Omental fat pad (tissue), 4 donors: ENCODE measurements at places on chromosomes 3 and 15. TPM values are rescaled to one million over a fixed set of nuclear protein-coding genes. Genes with fewer than 3 reads are reported as not detected.

DNA sequence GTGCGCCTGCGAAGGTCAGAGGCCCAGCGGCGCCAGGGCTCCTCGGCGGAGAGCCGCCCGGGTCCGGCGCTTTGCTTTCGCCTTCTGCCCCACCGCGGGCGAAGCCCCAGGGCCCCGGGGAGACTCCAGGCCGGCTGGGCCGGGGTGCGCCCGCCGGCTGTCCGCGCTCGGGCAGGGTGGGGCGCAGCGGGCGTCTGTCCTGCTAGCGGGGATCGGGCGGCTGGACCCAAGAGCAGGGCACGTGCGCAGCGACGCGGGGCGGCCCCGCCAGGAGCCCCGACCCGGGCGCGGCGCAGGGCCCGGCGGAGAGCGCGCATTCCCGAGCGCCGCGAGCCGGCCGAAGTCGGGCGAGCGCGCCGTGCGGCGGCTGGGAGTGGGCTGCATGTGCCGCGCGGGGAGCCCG is 569 bp upstream of the ALDH1A3 start:
- DNase-seq: no peak

DNA sequence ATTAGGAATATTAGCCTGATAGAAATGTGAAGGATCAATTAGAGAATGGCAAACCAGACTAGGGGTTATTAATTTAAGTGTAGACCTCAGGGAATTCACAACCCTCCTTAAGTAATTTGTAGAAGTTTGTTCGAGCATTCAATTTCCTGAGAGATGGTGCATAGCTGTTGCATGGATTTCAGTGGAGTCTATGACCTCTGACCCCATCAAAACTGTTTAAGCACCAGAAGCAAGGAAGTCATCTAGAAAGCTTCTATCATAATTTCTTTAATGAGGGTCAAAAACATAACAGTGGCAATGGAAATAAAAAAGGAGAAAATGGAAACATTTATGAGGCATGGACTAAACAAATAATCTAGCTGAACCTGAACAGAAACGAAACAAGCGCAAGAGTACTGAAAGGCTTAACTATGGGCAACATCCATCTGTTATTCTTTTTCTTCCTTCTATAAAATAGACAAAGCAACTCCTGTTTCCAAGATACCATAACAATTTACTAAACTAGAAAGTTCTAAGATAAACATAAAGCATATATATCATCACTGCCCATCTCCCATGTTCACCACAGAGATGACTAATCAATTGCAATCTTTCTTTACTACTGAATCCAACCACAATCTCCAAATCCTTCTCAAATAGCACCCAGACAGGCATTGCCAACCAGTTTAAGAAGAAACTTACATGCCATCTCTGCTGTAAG is 151.4 kb downstream of the THRB start:
- no peak for DNase-seq

DNA sequence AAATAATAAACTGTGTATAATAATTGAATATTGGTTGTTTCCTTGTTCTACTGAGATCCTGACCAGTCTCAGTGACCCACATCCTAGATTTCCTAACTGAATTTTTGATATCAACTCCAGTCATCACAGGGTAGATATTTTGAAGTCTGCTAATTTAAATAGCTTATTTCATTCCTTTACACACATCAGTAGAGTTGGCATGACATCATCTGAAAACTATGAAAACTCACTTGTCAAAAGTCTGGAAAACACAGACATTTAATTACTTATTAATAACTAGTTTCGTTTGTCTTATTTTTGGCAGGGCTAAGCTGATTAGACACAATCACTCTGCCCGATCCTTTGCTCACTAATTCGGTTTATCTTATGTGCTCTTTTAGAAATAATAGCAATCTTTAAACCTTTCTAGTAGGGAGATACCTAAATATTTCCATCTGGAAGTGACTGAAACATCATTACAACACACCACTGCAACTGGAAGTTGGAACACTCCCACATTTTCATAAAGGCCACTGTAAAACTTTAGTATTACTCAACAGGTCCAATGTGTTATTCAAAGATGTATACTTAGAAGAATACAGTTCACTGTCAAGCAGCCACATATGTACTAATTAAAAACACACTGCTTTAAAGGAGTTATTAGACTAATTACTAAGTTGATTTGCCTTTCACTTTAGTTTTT is 198.4 kb upstream of the ZNF717 start:
- DNase-seq: no peak

CBLB gene
- total RNA-seq: 101 TPM

ZNF620 gene
- 2.2 TPM for total RNA-seq

GRCh38 chr15:49864251-49864650 is 243.4 kb downstream of the DTWD1 start:
- no peak for DNase-seq

- no peak for DNase-seq
Measured at GRCh38 chr3:72997421-72997961, 880 bp downstream of the PPP4R2 start.

DNA sequence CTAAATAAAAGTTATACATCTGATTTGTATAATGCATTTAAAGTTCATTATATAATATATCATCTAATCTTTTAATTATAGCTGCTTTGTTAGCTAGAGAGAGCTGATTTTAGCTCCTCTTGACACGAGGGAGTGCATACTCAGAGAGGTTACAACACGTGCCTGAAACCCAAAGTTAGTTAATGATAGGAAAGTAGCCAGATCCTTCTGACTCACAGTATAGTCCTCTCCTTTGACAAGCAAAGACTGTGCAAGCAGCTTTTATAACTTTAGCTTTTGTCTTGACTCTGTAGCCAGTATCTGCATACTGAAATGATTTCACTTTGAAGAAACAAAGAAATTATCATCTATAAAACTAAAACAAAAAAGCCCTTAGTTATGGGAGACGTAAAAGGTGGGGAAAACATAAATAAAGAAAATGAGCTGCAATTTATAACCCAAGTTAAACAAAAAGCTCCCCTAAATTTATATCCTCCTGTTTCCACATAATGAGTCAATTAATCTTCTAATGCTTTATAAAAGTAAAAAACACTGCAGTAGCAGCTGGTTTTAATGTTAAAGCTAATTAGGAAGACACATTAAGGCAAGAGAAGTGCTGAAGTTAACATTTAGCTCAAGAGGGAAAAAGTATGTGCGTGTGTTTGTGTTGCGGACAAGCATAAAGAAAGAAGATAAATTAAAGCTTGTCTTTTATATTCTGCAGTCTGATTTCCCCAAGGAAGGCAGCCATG is 13.1 kb downstream of the GABRR3 start:
- DNase-seq: no peak

PDCD10 gene
- total RNA-seq: 60.5 TPM

GRCh38 chr3:104257486-104257885 is 1109.2 kb upstream of the ALCAM start:
- no peak for DNase-seq

NLGN1 gene
- 17.4 TPM for total RNA-seq
